CD4-positive, alpha-beta T cell treated with Interleukin-4 for 1 hour (primary cell): ENCODE measurements at places on chromosomes 7 and 10.

- no peak for DNase-seq
Observed at GRCh38 chr10:113520261-113520660, 32.6 kb upstream of the HABP2 start.

GRCh38 chr7:75938921-75939320, 24.0 kb downstream of the POR start:
- no peak for DNase-seq

DNA sequence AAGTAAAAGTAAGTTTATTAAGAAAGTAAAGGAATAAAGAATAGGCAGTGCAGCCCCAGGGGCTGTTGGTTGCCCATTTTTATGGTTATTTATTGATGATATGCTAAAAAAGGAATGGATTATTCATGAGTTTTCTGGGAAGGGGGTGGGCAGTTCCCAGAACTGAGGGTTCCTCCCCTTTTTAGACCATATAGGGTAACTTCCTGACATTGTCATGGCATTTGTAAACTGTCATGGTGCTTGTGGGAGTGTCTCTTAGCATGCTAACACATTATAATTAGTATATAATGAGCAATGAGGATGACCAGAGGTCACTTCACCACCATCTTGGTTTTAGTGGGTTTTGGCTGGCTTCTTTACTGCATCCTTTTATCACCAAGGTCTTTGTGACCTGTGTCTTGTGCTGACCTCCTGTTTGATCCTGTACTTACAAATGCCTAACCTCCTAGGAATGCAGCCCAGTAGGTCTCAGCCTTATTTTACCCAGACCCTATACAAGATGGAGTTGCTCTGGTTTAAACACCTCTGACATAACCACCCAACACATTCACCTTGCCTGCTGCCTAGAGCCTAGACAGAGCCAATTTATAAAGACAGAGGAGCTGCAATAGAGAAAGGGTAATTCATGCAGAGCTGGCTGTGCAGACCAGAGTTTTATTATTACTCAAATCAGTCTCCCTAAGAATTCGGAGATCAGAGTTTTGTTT, 10.9 kb upstream of the ERCC6 start:
- no peak for DNase-seq

GRCh38 chr10:94098896-94099295, 105.2 kb downstream of the PLCE1 start:
- DNase-seq, result no peak

GRCh38 chr10:85319826-85320225, 991.4 kb downstream of the CCSER2 start:
- no peak for DNase-seq

- DNase-seq, result no peak
Observed at GRCh38 chr10:62373639-62373994, 552 bp upstream of the ZNF365 start.

- DNase-seq, result no peak
Observed at GRCh38 chr7:45182856-45183710, 25.5 kb downstream of the RAMP3 start.

DNA sequence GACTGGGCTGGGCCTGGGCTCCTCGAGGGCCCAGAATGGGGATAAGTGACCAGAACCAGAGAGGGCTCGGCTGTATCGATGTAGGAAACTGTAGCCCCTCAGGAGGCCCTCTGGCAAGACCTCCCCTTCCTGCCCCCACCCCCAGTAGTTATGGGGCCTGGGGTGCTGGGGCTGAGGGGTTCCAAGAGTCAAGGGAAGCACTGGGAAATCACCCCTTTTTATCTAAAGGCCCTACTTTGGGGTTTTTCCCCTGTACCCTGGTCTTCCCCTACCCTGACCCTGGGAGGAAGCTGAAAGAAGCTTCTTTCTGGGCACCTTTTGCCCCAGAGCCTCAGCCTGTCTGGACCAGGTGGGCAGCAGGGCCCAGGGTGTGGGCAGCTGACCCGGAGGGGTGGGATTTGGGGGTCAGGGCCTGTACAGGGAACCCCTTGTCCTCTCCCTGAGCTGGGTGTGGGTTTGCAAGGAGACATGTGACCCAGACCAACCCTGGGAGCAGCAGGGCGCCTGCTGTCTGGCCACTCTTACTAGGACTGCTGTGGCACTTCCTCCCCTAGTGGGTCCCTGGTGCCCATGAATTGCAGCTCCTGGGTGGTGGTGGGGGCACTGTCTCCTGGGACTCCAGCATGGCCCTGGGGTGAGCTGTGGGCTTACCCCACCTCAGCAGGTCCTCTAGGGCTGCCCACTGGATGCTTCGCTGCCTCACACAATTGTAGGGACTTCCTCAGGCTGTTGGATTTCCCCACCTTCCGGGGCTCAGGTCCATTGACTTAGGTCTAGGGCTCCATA, 1.5 kb downstream of the IRF5 start:
- DNase-seq, result no peak

- DNase-seq, result no peak
Observed at GRCh38 chr10:16792675-16793074, 24.5 kb downstream of the RSU1 start.

GRCh38 chr7:3861386-3861785, 560.3 kb downstream of the SDK1 start:
- DNase-seq, result no peak

GRCh38 chr7:155725006-155725355, 80.5 kb downstream of the RBM33 start:
- no peak for DNase-seq

GRCh38 chr7:6505685-6506559, 45.3 kb downstream of the GRID2IP start:
- DNase-seq, result no peak

DNA sequence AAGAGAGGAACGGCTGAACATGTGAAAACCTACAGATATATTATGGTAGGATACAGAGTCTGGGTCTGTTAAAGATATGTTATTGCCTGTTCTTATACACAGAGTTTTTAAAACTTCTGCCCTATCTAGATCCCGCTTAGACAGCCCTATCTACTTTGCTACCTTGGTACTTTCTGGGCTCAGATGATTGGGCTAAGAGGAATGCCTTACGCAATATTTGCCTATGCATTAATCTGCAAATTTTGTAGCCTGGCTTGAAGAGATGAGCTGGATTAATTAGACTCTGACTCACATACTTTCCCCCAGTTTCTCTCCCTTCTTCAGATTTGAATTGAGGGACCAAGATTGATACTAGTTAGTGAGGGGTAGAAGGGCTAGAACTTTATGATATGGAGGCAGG, 33.6 kb upstream of the A1CF start:
- DNase-seq, result no peak

GRCh38 chr10:52645187-52645758, 127.3 kb downstream of the MBL2 start:
- no peak for DNase-seq

DNA sequence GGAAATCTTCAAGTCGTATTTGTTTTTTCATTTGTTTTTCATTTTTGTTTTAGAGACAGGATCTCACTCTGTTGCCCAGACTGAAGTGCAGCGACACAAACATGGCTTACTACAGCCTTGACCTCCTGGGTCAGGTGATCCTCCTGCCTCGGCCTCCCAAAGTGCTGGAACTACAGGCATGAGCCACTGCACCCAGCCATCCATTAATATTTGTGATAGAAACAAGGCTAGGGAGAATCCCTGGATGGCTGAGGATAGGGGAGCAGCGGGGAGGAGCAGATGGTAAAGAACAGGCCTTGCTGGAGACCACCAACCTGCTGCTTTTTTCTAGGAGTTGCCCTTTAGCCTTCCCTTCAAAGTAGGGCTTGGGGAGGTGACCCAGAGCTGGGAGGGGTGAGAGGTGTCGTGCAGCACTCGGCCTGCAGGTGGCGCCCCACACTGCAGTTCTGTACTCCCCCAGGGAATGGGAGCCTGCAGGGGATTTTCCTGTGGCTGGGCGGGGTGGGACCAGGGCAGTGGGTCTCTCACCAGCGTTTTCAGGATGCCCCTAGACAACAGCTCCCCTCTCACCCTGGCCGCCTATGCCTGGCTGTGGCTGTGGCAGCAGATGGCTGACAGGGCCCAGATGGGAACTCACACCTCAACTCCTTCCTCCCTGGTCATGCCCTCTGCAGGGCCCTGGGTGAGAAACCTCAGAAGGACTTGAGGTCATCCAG, 12.6 kb upstream of the CDH23 start:
- DNase-seq, result peak; percentile 73

DNA sequence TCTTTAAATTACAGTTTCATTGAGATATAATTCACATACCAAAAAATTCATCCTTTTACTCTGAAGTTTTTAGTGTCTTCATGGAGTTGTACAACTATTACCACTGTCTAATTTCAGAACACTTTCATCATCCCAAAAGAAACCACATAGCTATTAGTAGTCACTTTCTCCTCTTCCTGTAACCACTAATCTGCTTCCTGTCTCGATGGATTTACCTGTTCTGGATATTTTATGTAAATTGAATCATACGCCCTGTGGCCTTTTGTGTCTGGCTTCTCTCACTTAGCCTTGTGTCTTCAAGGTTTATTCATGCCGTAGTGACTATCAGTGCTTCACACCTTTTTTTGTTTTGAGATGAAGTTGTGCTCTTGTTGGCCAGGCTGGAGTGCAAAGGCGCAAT, 135.5 kb downstream of the DOCK1 start:
- DNase-seq, result no peak

DNA sequence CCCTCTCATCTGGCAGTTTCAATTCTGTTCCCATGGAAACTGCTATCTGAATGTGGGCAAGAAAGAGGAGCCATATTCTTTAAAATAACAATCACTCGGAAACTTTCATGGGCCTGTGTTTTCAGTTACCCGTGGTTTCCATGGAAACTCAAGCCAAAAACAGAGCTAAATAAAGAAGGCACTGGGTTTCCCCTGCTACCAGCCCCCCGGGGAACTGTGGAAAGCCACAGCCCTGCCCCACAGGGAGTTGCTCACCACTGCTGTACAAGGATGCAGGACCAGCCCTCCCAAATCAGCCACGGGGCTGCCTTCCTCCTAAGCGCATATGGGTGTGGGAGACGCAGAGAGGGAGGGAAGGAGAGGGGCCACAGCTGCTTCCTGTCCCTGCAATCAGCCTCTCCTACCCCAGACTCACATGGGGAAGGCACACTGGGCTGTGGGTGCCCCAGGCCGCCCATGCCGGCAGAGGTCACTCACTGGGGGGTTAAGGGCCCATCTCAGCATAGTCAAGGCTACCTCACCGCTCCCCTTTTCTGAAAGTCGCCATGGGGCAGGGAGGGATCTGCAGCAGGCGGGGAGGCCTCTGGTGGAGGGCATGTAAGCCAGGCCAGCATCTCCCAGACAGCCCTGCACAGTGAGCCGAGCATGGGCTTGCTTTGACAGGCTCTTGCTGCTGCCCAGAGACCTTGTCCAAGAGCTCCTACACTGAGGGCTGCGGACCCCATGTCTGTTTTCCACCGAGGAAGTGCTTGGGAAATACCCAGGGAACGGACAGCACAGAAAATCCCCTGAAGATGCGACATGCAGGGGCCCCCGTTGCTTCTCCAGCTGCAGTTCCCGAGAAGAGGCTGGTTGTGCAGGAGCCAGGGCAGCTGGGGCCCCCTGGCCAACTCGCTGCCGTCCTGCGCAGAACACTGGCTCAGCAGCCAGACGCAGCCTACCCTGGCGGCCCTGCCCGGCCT, 157.3 kb upstream of the PPP2R2D start:
- DNase-seq, result peak; percentile 61

DNA sequence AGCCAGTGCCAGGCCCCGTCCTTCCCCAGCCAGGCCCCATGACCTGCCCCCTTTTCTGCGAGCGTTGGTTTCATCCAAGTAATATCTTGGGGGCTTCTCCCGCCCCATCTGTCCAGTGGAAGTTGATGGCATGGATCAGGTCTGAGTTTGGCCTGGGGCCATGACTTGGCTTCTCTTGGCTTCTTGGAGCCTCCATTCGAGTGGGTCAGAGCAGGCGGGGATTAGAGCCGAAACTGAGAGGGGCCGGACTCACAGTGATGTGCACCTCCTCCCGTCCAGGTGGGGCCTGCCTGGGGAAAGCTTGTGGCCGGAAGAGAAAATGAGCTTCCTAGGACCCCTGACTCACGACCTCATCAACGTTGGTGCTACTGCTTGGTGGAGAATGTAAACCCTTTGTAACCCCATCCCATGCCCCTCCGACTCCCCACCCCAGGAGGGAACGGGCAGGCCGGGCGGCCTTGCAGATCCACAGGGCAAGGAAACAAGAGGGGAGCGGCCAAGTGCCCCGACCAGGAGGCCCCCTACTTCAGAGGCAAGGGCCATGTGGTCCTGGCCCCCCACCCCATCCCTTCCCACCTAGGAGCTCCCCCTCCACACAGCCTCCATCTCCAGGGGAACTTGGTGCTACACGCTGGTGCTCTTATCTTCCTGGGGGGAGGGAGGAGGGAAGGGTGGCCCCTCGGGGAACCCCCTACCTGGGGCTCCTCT, 15.1 kb upstream of the LIMK1 start:
- DNase-seq, result no peak

DNA sequence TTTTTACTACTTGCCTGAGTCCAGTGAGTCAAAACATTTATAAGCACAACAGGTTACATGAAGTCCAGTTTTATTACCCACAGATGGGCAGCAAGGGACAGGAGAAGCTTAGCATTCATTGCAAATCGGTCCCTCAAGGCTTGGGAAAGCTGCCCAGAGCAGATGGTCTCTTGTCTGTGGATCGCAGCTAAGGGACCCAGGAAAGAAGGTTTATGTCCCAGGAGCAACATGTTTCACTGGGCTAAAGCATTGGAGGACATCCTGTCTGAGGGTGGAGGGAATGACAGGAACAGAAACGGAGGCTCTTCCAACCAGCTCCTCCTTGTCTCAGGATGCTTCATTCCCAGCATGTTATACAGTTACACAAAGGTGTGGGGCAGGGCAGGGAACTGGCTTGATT, 39.3 kb downstream of the TRIM24 start:
- no peak for DNase-seq

- DNase-seq, result no peak
Observed at GRCh38 chr10:18501198-18501597, 150.2 kb downstream of the NSUN6 start.

- DNase-seq, result no peak
Observed at GRCh38 chr7:141115965-141116364, 42.1 kb downstream of the TMEM178B start.

- no peak for DNase-seq
Observed at GRCh38 chr10:47178537-47179290, 121.3 kb upstream of the GDF10 start.

- DNase-seq, result no peak
Observed at GRCh38 chr10:89159761-89160160, 47.4 kb downstream of the CH25H start.

- no peak for DNase-seq
Observed at GRCh38 chr10:78959924-78960285, 108.9 kb upstream of the ZMIZ1 start.

- DNase-seq, result peak; percentile 42
Observed at GRCh38 chr7:44072364-44073231, 7.2 kb upstream of the PGAM2 start.

DNA sequence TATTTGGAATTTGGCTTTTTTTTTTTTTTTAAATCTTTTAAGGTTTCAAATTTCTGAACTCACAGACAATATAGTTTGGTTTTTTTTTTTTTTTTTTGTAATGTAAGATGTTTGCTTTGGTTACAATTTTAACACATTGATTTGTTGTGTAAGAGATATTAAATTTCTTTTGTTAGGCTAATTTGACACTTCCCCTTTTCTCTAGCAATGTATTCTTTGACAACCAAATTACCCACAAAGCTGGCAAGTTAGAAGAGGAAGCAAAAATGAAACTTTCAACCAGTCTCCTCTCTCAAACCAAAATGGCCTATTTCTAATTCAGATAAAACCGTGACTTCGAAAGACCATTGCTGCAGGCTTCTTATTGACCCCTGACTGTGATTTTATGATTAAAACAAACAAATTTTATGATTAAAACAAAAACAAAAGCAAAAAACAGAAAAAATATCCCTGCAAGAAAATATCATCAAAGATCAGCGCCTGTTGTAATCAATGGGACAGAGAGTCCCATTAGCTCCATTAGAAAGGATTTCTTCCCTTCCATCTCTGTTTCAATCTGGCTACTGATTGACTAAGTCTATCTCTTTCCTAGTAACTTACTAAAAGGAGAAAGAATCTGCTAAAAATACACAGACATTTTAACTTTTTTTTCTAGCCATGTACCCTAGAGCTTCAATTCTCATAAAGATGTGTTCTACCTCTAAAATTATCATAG, 489.2 kb downstream of the MDFIC start:
- DNase-seq, result peak; percentile 19
